ENCODE measurements at places on chromosomes 7 and 10.
A peak's percentile ranks its signal among the peaks of the same experiment; 100 is the strongest.

- peak; percentile 20 for DNase-seq
Observed at GRCh38 chr7:36475381-36475780, 85.7 kb downstream of the ANLN start.

- no peak for DNase-seq
Observed at GRCh38 chr7:41699516-41699915, 3.4 kb downstream of the INHBA start.

DNA sequence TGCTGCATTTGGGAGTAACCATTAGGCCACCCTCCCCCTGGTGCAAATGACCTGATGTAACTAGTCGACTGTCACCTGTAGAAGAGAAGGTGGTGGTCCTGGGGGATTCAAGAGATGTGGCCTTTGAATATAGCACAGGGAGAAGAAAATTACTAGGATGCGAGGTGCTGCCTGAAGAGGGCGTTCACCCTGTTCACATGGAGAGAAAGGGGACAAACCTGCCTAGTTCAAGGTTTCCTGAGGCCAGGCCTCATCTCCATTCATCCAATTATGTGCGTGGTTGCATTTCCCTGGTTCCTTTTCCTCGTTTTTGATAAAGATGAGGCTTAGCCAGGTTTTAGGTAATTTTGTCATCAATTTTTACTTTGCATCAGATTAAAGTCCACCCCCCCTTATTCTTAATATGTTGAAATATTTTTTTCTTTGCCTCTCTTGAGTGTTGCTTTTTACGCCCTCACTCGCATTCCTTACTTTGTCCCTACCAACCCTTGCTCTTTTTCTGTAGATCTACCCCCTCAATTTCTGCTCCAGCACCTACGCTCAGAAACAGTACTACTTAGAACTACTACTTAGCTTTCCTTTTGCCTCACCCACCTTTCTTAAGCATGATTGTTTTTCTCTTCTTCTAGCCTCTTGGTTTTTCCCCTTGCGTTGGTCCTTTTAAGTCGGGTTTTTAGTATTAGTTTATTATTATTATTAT is 13.7 kb downstream of the CLCN1 start:
- no peak for DNase-seq

DNA sequence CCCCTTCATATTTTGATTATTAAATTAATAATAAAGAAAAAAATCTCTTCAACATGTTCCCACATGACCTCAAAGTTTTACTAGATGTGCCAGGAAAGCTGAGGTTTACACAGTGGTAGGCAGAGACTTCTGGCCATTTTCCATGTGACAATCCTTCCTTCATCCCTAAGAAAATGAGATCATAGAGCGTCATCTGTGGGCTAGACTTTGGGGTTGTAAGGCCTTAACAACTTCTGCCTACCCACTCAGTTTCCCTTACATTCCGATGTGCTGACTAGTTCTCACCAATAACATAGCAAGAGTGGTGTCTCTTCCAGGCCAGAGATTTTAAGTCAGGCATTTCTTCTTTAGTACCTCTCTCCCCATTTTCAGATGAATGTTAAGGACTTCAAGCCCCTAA is 171.1 kb upstream of the PHF14 start:
- DNase-seq: no peak

DNA sequence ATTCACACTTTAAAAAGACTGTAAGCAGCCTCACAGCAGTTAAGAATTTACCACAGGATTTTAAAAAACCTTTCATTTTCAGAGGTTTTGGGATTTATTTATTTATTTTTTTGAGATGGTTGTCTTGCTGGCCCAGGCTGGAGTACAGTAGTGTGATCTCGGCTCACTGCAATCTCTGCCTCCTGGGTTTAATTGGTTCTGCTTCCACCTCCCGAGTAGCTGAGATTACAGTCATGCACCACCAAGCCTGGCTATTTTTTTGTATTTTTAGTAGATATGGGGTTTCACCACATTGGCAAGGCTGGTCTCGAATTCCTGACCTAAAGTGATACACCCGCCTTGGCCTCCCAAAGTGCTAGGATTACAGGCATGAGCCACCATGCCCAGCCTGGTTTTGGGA is 19.1 kb downstream of the MINDY4 start:
- DNase-seq: no peak

- DNase-seq: no peak
Observed at GRCh38 chr7:51017576-51018535, 235.2 kb upstream of the GRB10 start.

- no peak for DNase-seq
Observed at GRCh38 chr7:98687111-98687751, 70.1 kb downstream of the NPTX2 start.

GRCh38 chr10:43794181-43794815 is 145.6 kb upstream of the ZNF32 start:
- no peak for DNase-seq

GRCh38 chr10:79229071-79229541 is 118.2 kb upstream of the PPIF start:
- DNase-seq: no peak

DNA sequence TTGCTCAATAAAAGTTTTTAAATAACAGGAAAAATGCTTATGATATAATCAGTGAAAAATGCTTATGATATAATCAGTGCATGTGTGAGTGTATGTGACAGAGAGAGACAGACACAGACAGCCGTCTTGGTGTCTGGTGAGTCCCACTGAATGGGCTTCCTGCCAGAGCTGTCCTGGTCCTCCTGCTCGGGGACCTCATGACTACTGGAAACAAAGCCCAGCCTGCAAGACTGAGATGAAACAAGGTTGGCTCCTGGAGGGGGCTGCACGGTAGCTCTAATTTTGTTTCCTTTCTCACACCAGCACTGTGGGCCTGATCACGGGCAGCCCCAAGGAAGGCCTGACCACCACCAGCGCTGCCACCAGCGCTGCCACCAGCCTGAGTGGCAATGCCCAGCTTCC is 57.3 kb downstream of the NRP1 start:
- DNase-seq: no peak

GRCh38 chr10:7501157-7501556 is 90.3 kb upstream of the SFMBT2 start:
- no peak for DNase-seq

- peak; percentile 12 for DNase-seq
Observed at GRCh38 chr10:69901628-69902505, 100.2 kb downstream of the COL13A1 start.

- DNase-seq: no peak
Observed at GRCh38 chr10:121639416-121639815, 41.2 kb upstream of the FGFR2 start.

- no peak for DNase-seq
Observed at GRCh38 chr7:151400626-151401315, 9.1 kb downstream of the WDR86 start.

All from stimulated activated naive CD8-positive, alpha-beta T cell treated with anti-CD3 and anti-CD28 coated beads, Interleukin-15, Interleukin-2, amounts not matched to agents 100 U/mL and 50 U/mL, for 24 hours (primary cell).